ENCODE measurements at places on chromosomes 6 and 20. TPM values are rescaled to one million over a fixed set of nuclear protein-coding genes. Genes with fewer than 3 reads are reported as not detected.

DNA sequence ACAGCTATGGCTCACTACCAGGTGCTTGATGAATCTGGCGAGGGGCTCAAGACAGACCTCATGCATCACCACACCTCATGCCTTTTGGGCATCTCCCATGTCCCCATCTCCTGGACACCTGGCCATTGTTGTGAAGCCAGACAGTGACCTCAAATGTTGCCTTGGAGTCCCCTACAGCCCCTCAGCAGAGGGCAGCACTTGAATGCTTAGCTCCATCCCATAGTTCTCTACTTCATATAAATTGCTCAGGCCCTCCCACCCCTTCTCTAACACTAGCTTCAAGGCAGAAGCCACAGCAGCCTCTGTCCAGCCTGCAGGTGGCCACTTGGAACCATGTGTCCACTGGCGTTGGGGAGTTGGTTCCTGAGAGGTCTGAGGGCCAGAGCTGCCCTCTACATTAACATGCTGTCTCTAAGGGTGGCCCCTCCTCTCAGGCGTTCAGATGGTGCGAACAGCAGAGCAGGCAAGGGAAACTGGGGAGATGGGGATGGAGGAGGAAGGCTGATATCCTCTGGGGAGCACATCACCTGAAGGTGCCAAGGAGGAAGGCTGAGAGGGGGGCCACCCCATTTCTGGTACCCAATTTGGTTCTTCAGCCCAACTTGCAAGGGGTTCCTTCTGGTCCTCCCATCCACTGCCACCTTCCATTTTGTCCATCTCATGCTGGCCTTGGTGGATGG is 31.3 kb downstream of the MOCS1 start:
- no peak overlapping the region for H3K27ac ChIP-seq
- peaks cover 14% of the 10 kb centered on the region for H3K36me3 ChIP-seq

- DNase-seq: peak; percentile 61
- no peak overlapping the region for H3K27ac ChIP-seq
- no peaks in the 10 kb centered on the region for H3K4me1 ChIP-seq
- no peaks in the 10 kb centered on the region for H3K27me3 ChIP-seq
- H3K36me3 ChIP-seq: no peaks in the 10 kb centered on the region
- H3K4me3 ChIP-seq: no peak overlapping the region
These were observed 11.5 kb upstream of the PREX1 start for GRCh38 chr20:48839154-48839917.

DNA sequence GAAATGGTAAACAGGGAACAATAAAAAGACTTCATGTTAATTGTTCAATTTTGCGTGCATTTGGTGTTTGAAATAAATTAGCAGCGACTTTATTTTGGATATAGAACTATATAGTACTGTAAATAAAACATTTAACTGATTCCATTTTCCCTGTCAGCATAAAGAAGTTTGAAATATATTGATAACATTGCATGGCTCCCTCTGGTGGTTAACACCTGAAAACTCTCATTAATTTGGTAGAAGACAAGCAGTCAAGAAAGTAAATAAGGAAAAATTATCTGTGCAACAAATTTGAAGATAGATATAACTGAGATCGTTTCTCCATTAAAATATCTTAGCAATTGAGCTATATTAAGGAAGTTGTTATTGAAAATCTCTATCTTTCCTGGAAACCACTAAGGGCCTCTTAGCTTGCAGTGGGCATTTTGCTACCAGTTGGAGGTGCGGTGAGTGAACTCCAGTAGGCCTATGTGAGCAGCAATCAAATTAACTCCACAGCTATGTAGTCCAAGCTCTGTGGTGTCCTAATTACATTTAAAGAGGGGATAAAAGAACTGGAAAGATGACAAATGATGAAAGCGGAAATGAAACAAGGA is 435.7 kb upstream of the FKBP1C start:
- H3K27ac ChIP-seq: no peak overlapping the region
- H3K4me1 ChIP-seq: no peaks in the 10 kb centered on the region
- H3K27me3 ChIP-seq: no peaks in the 10 kb centered on the region
- no peak overlapping the region for H3K4me3 ChIP-seq
- no peak for DNase-seq
- no peaks in the 10 kb centered on the region for H3K36me3 ChIP-seq

GRCh38 chr6:160926281-160927276 is 65.0 kb upstream of the MAP3K4 start:
- DNase-seq: no peak
- H3K27ac ChIP-seq: no peak overlapping the region
- H3K4me1 ChIP-seq: peaks cover 2% of the 10 kb centered on the region
- peaks cover under 1% of the 10 kb centered on the region for H3K36me3 ChIP-seq
- H3K4me3 ChIP-seq: no peak overlapping the region
- no peaks in the 10 kb centered on the region for H3K27me3 ChIP-seq

DNA sequence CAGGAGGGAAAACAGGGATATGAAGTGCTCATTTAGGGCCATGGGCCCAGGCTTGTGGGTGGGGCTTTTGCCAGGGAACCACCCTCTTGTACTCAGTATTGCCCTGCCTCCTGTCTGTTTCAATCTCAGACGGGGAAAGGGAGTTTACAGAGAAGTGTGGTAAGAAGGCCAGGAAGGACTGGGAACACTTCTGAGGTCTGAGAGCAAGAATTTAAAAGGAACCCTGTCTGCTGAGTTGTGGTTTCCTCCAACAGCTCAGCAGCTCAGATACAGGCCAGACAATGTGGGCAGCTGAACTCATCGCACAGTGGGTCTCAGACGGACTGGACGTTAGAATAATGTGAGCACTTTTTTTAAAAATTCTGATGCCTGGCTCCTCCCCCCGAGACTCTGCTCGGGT is 354.1 kb upstream of the ARID1B start:
- no peaks in the 10 kb centered on the region for H3K27me3 ChIP-seq
- H3K4me3 ChIP-seq: no peak overlapping the region
- peaks cover 11% of the 10 kb centered on the region for H3K36me3 ChIP-seq
- no peak for DNase-seq

DNA sequence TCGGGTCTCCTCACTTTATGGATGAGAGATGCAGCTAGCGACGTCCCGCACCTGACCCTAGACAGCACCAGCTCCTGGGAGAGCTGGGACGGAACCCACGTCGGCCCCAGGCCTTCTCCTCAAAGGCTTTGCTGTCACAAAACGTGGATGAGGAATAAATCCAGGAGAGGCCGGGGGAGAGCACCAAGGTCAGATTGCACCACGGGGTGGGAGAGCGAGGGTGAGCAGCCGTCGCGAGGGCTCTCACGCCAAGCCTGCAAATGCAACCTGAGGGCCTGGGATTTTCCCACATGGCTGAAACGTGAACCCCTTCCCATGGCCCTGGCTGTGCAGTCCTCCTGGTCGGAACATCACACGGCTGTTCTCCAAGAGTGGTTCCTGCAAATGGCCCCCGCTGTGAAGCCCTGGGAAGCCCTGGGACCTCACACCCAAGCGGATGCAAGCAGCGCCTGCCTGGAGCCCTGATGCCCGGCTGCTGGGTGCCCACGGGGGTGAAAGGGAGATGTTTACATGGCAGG is 45.3 kb downstream of the DLL1 start:
- DNase-seq: no peak
- no peaks in the 10 kb centered on the region for H3K36me3 ChIP-seq
- H3K4me1 ChIP-seq: no peaks in the 10 kb centered on the region
- H3K27ac ChIP-seq: no peak overlapping the region

DNA sequence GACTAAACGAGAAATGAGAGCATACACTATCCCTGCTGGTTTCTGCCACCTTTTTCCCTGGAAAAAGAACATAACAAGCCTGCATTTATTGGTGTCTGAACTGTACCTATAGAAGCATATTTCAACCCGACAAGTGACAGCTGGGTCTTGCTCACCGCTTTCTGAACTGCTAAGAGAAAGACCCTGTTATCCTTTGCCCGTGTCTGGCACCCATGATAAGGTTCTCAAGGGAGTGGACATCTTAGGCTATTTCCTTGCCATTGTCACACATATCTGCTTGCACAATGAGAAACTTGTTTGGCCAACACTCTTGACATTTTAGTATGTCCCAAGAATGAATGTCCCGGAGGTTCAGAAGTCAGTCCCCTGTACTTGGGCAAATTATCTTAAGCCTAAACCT is 19.3 kb downstream of the RIPOR2 start:
- H3K36me3 ChIP-seq: no peaks in the 10 kb centered on the region
- H3K4me3 ChIP-seq: no peak overlapping the region
- H3K27me3 ChIP-seq: no peaks in the 10 kb centered on the region

- no peak overlapping the region for H3K4me3 ChIP-seq
- no peaks in the 10 kb centered on the region for H3K36me3 ChIP-seq
- no peaks in the 10 kb centered on the region for H3K27me3 ChIP-seq
- H3K4me1 ChIP-seq: no peaks in the 10 kb centered on the region
- H3K27ac ChIP-seq: no peak overlapping the region
- DNase-seq: no peak
These were observed 91.9 kb upstream of the EYA2 start for GRCh38 chr20:46802722-46803121.

DNA sequence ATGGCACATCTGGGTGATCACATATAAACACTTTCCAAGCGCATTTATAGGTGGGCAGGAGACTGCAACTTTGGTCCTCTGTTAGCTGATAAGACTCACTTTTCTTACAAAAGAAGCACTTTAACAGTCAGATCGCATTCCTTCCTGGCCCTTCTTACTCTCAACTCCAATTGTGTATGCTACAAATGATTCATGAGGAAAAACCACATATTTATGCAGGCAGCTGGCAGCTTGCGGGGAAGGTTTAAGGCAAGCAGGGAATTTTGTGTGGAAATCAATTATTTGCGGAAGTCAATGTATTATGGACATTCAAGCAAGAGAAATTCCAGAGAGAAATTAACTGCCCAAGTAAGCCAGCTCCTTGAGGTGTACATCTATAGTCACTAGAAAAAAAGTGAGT is 194.0 kb downstream of the PKHD1 start:
- no peaks in the 10 kb centered on the region for H3K4me1 ChIP-seq
- no peak overlapping the region for H3K4me3 ChIP-seq
- no peak for DNase-seq
- H3K36me3 ChIP-seq: no peaks in the 10 kb centered on the region
- no peaks in the 10 kb centered on the region for H3K27me3 ChIP-seq

DNA sequence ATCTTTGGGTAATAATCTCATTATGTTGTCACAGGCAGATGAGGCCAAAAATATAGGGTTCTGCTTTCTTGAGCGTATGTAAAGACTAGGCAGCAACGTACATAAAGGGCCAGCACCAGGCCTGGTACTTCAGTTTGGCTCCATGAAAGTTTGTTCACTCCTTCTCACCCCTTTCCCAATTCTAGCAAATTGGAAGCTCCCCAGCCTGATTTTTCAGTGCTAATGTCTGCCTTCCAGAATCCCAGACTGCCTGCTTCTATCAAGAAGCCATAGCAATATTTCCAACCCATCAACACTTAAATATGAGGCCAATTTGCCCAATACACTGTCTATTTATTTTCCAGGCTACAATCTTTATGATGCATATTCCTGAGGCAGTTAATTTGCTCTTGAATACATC is 93.4 kb upstream of the PTPRT start:
- H3K4me3 ChIP-seq: no peak overlapping the region
- H3K4me1 ChIP-seq: no peaks in the 10 kb centered on the region
- H3K36me3 ChIP-seq: no peaks in the 10 kb centered on the region
- no peak for DNase-seq
- H3K27ac ChIP-seq: no peak overlapping the region

DNA sequence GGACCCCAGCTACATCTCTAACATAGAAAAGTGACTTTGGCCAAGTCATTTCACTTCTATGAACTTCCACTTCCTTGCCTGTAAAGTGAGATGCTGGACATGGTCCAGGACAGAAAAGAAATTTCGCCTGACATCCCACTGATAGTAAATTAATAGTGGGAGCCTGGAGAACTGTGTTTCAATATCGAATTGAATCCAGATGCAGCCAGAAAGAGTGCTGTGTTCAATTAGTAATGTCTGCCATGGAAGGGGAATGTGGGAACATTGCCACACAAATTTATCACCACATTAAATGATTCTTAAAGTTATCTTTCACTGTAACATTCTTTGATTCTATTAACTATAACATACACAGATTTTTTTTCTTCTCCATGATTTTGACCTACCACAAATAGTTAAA is 255.0 kb downstream of the HACE1 start:
- H3K4me3 ChIP-seq: no peak overlapping the region
- no peaks in the 10 kb centered on the region for H3K36me3 ChIP-seq
- no peak overlapping the region for H3K27ac ChIP-seq
- no peaks in the 10 kb centered on the region for H3K27me3 ChIP-seq
- DNase-seq: no peak

DNA sequence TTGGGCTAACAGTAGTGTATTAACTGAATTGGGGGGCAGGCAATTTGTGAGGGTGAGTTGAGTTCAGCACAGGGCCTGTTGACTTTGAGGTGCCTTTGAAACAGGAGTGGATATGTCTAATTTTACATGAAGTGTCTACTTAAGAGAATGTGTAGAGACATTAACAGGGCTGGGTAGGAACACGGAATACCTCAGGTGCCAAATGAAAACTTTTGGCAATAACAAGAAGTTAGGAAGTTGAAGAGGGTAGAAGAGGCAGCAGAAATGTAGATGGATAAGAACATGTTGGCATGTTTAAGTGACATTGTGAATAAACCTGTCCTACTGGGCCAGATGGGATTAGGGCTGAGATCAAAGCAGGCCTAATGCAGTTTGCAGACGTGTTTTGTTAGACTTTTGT is 117.0 kb downstream of the SLC16A10 start:
- DNase-seq: no peak
- no peak overlapping the region for H3K4me3 ChIP-seq
- H3K36me3 ChIP-seq: no peaks in the 10 kb centered on the region
- no peak overlapping the region for H3K27ac ChIP-seq
- H3K27me3 ChIP-seq: no peaks in the 10 kb centered on the region

- H3K27me3 ChIP-seq: no peaks in the 10 kb centered on the region
- H3K27ac ChIP-seq: no peak overlapping the region
- H3K36me3 ChIP-seq: no peaks in the 10 kb centered on the region
- H3K4me1 ChIP-seq: peaks cover 2% of the 10 kb centered on the region
- DNase-seq: no peak
These were observed 38.1 kb upstream of the UTRN start for GRCh38 chr6:144246988-144247387.

- H3K27ac ChIP-seq: no peak overlapping the region
- peaks cover 3% of the 10 kb centered on the region for H3K36me3 ChIP-seq
- H3K4me1 ChIP-seq: peaks cover 17% of the 10 kb centered on the region
- no peaks in the 10 kb centered on the region for H3K27me3 ChIP-seq
- no peak for DNase-seq
- no peak overlapping the region for H3K4me3 ChIP-seq
These were observed 2.0 kb downstream of the NHSL1 start for GRCh38 chr6:138497286-138497685.

The KCNG1 gene
- total RNA-seq: 13.2 TPM

The TFB1M gene
- total RNA-seq: 31.5 TPM

The PRL gene
- not detected for total RNA-seq

The TSPYL4 gene
- 19.0 TPM for total RNA-seq

The TEAD3 gene
- 27.0 TPM for total RNA-seq

The NFATC2 gene
- total RNA-seq: 0.61 TPM

The NR2E1 gene
- not detected for total RNA-seq

The FABP7 gene
- total RNA-seq: 3.9 TPM
